Germinal center (tissue), 1 donor: ENCODE measurements at places on chromosomes 16 and 17.

GRCh38 chr16:81515721-81516120, 71.1 kb downstream of the CMIP start:
- DNase-seq = no peak

DNA sequence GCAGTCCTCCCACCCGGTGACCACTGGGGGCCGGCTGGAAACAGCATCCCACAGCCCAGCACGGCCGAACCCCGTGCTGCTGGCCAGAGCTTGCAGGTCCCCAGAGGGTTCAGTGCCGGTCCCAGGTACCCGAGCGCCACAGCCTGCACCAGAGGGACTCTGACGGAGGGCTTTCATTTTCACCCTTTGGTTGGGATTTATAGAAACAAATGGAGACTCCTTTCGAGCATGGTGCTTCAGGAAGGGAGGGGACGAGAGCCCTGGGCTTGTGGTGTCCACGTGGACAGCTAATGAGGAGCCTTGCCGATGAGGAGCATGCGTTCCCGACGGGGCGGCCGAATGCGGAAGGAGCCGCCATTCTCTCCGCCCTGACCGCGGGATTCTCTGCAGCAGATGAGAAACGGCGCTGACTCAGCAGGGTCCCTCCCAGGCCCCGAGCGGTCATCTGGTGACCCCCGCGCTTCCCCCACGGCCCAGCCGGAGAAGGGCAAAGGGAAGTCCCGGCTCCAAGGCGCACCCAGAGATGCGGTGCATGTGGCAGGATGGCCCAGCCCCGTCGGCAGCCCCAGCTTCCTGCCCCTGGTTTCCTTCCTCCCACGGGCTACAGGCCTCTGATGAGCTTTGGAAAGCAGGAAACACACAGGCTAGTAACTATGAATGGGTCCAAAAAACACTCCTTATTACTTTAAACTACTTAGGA, 9.8 kb downstream of the SLC38A10 start:
- DNase-seq = peak; percentile 55

DNA sequence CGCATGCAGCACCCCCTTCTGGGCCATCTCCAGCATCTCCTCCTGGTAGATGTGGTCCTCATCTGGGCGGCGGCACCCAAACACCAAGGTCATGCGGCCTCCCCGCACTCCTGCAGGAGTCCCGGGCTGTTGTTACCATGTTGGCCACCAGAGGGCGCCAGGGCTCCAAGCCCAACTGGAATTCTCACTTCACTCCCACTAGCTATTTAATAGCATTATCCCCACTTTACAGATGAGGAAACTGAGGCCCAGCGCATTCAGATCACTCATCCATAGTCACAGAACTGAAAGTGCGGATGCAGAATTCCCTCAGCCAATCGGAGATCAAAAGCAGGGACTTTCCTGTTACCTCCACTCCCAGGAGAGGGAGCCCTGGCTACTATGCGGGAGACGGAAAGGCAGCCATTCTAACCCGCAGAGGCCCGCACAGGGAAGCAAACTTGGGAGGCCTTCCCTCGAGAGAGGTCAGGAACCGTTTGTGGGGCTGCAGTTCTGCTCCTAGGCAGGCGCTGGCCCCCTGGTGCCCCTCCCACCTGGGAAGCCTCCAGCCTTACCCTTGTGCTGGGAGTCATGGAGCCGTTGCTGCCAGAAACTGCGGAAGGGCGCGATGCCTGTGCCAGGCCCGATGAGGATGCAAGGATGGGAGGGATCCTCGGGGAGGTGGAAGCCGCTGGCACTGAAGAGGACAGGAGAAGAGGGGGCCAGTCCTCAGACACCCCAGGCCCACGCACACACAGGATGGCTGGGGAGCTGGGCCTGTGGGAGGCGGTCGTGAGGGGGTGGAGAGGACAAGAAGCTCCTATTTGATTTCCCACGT, 40.1 kb downstream of the NOS2 start:
- peak; percentile 65 for DNase-seq

GRCh38 chr17:81821603-81822311, 11.3 kb downstream of the MCRIP1 start:
- DNase-seq = no peak

- DNase-seq = no peak
Measured at GRCh38 chr17:49577963-49578362, 2.3 kb downstream of the NXPH3 start.

GRCh38 chr16:10522966-10523365, 57.4 kb downstream of the EMP2 start:
- DNase-seq = no peak

- no peak for DNase-seq
Measured at GRCh38 chr16:29996766-29997250, 767 bp downstream of the INO80E start.

DNA sequence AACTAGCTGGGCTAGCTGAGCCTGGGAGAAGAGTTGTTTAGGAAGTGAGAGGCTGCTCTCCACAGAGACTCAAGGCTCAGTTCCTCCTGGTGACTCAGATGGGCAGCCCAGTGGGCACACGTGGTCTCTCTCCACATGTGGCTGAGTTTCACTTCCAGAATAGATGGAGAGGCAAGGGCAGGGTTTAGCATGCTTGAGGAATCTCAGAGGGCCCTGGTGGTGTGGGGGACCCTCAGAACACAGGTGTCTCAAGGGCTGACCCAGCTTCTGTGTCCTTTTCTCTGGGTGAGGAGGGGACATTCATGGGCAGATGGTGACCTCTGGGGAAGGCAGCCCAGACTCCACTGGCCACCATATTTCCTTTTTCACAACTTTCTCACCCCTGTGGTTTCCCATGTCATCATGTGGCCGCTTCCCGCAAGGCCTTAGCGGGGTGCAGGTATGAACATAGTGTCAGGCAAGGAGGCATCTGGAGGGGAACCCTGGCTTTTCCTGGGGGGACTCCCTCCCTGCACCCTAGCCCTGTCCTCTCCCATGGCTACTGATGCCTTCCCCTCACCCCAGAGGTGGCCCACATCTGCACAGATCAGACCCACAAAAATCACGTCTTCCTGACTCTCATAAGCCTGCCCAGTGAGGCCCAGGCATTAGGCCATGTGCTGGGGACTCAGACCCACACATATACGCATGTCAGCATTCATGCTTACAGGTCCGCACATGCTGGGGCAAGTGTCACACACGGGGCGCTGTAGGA, 3.3 kb downstream of the GRN start:
- DNase-seq = peak; percentile 84
